ENCODE measurements at places on chromosomes 16 and 17.

DNA sequence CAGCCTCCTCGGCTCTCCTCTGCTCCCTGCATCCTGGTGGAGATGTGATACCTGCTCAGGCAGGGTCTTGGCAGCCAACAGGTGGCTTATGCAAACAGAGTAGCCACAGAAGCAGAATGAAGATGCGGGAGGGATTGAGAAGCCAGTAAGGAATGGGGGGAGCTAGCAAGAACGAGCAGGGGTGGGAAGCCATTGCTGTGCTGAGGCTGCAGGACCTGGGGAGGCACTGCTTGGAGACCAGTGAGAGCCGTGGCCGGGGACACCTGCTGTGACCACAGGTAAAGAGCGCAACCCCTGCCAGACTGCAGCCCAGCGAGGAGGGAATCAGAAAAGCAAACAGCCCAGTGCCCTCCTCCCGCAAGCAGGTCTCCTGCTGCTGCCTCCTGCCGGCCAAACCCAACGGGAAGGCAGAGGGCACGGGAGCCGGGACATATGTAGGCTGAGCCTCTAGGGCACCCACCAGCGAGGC, 14.7 kb downstream of the AIPL1 start:
- DNase-seq: no peak

- DNase-seq: no peak
Observed at GRCh38 chr17:72408641-72409040, 287.8 kb downstream of the SOX9 start.

DNA sequence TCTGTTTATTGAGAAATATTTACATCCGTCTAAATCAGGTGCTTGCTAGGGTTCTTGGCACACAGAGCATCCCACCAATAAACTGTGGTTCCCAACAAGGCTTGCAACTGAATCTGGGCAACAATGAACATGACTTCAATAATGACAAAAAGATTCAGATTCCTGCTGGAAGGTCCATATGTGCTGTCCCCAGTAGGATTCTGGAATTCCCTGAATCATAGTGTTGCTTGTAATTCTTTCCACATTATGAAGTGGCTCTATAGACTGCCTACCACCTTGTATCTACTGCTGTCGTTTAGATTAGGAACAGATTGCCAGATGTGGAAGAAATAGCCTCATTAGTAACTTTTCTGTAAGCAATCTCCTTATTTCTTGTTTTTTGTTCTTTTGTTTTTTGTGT, 265.9 kb downstream of the WWOX start:
- DNase-seq: no peak

GRCh38 chr17:28982131-28982793, 23.6 kb downstream of the SEZ6 start:
- DNase-seq: no peak

GRCh38 chr16:26295625-26296304, 604.0 kb downstream of the HS3ST4 start:
- DNase-seq: no peak

- no peak for DNase-seq
Observed at GRCh38 chr16:17801068-17801467, 330.3 kb upstream of the XYLT1 start.

GRCh38 chr16:57995721-57996405, 4.6 kb downstream of the ZNF319 start:
- DNase-seq: no peak

DNA sequence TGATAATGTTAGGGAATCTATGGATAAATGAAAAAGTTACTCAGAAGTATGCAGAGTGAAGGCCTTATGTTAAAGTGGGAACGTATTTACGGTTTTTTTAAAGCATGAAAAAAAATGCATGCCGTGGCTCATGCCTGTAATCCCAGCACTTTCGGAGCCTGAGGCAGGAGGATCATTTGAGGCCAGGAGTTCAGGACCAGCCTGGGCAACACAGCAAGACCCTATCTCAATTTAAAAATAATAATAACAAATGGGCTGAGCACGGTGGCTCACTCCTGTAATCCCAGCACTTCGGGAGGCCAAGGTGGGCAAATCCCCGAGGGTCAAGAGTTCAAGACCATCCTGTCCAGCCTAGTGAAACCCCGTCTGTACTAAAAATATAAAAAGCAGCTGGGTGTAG, 6.0 kb downstream of the POLR2A start:
- DNase-seq: no peak

- no peak for DNase-seq
Observed at GRCh38 chr16:71645450-71645849, 19.5 kb downstream of the MARVELD3 start.

GRCh38 chr17:72903522-72903921, 189.0 kb downstream of the SLC39A11 start:
- DNase-seq: no peak

- DNase-seq: peak; percentile 86
Observed at GRCh38 chr17:27756467-27757371, 43.6 kb downstream of the NOS2 start.

- no peak for DNase-seq
Observed at GRCh38 chr16:89136931-89137330, 34.6 kb upstream of the CDH15 start.

GRCh38 chr16:88144028-88144511, 192.8 kb downstream of the BANP start:
- no peak for DNase-seq

- no peak for DNase-seq
Observed at GRCh38 chr17:62882284-62882683, 74.2 kb upstream of the MARCHF10 start.

- DNase-seq: no peak
Observed at GRCh38 chr17:81608605-81609004, 28.3 kb downstream of the NPLOC4 start.

GRCh38 chr16:29126057-29126494, 141.2 kb downstream of the LAT start:
- no peak for DNase-seq

GRCh38 chr16:69049146-69049545, 56.3 kb upstream of the HAS3 start:
- no peak for DNase-seq

DNA sequence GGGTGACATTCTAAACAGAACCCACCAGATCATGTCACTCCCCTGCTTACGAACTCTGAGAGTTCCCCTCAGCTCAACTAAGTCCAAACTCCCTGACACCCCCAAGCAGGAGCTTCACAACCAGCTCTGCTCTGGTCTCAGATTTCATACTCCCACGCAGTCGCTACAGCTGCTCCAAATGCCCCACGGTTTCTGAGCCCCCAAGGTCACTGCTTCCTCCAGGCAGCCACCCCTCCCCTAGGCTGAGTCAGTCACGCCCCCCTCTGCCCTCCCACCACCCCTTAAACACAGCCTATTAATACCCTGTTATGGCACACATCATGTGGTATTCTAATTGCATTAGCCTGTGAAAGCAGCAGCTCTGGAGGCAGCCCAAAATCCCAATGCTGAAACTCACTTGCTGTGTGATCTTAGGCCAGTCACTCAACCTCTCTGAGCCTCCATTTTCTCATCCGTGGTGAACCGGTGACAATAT, 51.5 kb downstream of the GSG1L start:
- no peak for DNase-seq

- DNase-seq: peak; percentile 21
Observed at GRCh38 chr16:9297437-9298113, 206.1 kb downstream of the HAPSTR1 start.

DNA sequence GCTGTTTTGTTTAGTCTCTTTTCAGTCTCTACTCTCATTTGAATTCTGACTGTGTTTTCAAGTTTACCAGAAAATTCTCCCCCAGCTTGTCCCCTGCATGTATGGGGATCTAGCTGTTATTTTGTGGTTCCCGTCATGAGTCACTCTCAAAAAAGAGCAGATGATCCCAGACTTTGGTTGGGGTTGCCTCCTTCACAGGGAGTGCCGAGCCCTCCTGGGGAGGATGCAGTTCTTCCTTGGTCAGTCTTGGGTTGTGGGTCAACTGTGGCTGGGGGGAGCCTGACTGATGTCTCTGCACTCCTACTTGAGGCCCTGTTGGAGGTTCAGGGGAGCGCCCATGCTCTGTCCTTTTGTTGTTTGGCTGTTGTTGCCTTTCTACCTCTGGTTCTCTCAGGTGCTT, 37.7 kb downstream of the EPN2 start:
- no peak for DNase-seq

- peak; percentile 91 for DNase-seq
Observed at GRCh38 chr17:7483255-7484066, 705 bp upstream of the POLR2A start.

DNA sequence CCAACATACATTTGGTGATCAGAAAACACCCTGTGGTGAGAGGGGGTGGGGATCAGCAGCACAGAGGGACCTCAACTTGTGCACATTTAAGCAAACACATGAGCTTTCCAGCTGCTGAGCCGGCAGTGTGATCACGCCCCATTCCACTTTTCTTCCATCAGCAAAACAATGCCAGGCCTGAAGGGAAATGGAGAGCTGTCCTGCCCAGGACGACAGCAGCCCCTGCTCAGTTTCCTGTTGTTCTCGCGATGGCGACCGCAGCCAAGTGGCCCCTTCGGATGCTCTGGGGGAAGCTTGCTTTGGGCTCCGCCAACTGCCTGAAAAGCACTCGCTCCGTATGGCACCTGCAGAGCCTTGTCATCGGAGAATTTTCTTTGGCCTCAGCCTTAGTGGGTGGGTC, 272.3 kb downstream of the FOXL1 start:
- no peak for DNase-seq

GRCh38 chr16:175011-175949, 1.2 kb upstream of the HBA1 start:
- no peak for DNase-seq

- DNase-seq: no peak
Observed at GRCh38 chr17:8436169-8436843, 622 bp downstream of the NDEL1 start.

DNA sequence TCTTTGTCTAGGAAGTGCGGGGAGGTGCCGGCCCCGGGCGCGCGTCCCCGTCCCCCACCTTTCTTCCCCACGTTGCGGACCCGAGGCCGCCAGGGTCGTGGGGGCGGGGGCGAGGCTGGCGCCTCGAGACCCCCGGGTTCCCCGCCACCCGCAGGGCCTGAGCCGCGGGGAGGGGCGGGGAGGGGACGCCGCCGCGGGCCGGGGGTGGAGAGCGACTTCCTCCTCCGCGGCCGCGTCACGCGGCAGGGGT, 1.8 kb upstream of the ACTG1 start:
- DNase-seq: no peak

DNA sequence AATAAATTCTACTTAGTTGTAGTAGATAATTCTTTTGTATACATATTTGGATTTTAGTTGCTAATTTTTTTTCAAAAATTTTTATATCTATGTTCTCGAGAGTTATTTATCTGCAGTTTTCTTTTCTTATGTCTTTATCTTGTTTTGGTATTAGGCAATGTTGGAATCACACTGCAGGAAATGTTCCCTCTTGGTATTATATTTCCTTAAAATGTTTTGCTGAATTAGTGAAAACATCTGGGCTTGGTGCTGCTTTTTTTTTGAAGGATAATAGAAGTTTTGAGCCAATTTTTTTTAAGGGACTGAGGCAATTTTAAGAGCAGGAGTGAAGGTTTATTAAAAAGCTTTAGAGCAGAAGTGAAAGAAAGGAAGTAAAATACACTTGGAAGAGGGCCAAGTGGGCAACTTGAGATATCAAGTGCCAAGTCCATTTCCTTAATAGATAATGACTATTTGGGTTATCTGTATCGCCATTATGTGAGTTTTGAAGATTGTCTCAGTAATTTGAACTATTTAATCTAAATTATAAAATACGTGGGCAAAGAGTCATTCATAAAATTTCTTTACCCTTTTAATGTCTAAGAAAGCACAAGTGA, 1390.1 kb upstream of the CDH8 start:
- DNase-seq: no peak

DNA sequence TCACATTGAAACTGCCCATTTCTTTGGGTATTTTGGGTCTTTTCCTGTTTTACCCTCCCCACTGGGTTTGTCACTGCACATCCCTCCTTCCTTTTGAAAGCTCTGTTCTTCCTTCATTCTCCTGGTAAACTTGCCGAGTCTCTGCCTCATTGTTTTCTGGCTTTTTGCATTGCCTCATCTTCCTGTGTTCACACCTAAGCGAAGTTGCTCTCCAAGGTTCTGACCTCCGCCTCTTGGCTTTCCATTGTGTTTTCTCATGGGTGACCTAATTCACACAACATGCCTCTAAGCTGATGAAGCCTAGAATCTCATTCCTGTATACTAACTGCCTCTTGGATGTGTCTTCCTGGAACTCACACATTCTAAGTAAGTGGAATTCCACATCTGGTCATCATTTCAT, 1096.1 kb upstream of the EEF2KMT start:
- DNase-seq: peak; percentile 77

DNA sequence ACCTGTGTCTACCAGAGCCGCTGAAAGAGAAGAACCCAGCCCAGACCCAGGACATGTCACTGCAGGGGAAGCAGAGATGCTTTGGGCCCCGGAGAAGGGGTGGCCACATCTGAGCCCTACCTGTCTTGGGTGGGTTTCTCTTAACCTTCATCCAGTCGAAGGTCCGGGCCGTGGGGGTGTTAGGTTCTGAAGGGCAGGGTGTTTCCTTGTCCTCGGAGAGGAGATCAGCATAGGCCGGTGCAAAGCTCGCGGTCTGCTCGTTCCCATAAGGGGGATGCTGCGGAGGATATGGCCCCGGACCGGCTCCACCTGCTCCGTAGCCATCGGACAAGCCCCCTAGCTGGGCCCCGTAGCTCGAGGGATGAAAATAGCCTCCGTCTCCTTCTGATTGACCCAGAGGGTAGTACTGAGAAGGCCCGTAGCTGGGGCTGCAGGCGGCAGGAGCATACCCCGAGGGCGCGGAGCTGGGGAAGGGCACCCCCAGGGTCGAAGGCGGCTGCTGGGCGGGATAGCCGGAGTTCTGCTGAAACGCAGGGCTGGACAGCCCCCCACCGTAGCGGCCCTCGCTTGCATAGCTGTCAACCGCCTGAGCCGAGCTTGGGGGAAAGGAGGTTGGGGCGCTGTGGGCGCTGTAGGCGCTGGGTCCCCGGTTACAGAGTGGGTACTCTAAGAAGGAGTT, 464 bp downstream of the HOXB1 start:
- DNase-seq: no peak

DNA sequence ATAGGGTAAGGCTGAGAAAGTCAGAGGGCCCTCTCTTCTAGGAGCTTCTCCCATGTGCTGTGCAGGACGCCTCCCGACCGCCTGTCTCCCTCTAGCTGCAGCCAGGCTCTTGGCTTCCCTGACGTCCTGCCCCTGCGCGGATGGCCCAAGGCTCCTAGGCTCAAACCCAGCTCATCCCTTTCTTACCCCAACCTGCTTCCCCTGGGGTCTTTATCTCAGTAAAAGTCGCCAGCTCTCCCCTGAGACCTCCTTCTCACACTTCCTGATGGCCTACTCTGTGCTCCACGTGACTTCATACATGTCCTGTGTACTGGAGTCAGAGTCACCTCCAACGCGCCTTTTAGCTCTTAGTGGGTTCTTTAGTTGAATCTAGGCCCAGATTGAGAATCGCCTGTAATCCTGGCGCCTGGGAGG, 1.1 kb upstream of the ZNF747 start:
- peak; percentile 65 for DNase-seq

- DNase-seq: peak; percentile 61
Observed at GRCh38 chr17:2724784-2725164, 13.2 kb upstream of the CLUH start.

GRCh38 chr17:36602924-36603384, 1.6 kb downstream of the MRM1 start:
- peak; percentile 79 for DNase-seq

GRCh38 chr17:69230939-69231338, 2.3 kb upstream of the ABCA10 start:
- no peak for DNase-seq

Data from H1 (cell line).